ENCODE measurements at places on chromosomes 5 and 9.

DNA sequence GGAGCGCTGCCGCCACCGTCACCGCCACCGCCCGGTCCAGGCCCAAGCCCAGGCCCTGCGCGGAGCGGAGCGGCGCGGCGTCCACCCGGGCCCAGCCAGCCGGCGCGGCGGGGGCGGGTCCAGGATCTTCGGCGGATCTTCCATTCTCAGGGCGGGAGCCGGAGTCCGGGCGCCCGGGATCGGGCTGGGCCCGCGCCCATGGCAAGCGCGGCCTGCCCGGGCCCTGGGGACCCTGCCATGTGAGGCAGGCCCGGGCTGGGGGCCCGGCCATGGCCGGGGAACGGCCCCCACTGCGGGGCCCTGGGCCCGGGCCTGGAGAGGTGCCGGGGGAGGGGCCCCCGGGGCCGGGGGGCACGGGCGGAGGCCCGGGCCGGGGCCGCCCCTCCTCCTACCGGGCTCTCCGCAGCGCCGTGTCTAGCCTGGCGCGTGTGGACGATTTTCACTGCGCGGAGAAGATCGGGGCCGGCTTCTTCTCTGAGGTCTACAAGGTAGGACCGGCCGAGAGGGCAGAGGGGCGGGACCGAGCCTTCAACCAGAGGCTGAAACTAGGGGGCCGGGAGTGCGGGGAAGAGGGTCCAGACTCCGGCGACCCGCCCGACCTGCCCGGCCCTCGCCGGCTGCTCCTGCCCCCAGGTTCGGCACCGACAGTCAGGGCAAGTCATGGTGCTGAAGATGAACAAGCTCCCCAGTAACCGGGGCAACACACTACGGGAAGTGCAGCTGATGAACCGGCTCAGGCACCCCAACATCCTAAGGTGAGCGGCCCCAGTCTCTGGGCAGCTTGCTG, 482 bp downstream of the TESK1 start:
- DNase-seq: no peak

DNA sequence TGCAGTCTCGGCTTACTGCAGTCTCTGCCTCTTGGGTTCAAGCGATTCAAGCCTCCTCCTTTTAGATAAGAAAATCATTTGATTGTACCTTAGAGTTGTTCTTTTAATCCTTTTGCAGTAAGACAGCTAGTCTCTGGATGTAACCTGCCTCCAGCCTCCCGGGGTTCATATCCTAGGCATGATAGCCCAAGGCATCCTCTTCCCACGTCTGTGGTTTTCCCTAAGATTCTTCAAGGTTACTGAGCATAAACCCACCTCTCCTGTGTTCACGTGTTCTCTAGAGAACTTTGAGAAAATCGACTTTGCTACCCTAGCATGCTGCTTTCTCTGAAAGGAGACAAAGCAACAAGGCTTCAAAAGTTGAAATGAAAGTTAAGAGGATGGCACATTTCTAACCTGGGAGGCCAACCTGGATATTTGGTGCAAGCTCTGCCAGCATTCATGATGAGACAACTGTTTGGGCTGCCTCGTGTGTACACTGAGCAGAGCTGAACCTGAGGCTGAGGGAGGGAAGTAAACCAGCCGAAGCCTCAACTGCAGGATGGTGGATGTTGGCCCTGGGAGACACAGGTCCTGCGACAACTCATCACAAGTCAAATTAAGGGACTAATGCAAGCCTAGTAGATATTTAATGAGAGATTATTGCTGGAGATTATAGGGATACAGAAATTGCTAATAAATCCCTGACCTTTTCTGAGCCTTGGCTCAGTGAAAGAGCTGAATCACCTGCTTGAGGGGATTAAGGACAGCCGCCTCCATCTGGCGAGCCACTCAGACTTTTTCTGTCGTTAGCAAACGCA, 261.8 kb downstream of the ARHGAP26 start:
- DNase-seq: no peak

DNA sequence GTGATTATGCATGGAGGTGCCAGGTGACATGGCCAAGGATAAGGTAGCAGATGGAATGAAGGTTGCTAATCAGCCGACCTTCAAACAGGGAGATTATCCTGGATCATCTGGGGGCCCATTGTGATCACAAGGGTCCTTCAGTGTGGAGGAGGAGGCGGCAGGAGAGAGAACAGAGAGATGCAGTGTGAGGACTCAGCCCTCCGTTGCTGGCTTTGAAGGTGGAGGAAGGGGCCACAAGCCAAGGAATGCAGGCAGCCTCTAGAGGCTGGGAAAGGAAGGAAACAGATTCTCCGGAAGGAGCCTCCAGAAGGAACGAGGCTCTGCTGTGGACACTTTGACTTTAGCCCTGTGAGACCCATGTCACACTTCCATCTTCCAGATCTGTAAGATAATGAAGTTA, 27.4 kb upstream of the EEIG1 start:
- no peak for DNase-seq

GRCh38 chr9:127628758-127629467, 16.8 kb downstream of the STXBP1 start:
- DNase-seq: no peak

DNA sequence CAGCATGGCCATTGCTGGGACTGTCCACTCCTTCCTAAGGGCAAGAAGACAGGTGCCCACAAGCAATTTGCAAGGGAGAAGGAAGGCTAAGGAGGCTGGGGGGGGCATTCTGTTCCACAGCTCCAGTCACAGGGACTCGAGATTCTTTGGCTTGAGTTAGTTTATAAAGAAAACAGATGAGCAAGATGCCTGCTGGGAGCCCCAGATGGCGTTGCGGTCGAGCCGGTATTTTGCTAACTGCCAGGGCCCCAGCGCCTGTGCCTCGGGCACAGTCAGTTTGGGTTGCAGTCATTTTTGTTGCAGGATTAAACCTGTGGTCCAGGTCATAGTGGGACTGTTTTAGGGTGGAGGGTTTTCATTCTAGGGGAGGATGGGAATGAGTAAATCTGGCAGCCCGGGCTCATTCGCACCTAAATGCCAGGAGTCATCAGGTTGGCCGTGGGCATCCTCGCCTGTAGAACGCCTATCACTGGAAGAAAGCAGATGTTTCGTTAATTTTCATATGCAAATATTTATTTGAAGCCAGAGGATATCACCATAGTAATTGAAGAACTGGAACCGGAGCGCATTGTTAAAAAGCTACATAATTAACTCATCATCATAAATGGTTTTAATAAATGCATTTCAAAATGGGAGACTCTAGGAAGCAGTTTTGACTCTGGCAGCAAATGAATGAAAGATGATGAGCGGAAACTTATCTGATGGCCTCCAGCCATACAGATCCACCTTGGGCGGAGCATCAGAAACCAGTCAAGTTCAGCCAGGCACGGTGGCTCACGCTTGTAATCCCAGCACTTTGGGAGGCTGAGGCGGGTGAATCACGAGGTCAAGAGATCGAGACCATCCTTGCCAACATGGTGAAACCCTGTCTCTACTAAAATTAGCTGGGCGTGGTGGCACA, 87.1 kb upstream of the FCN2 start:
- DNase-seq: no peak

- no peak for DNase-seq
Measured at GRCh38 chr9:129259375-129259774, 81.3 kb upstream of the IER5L start.

DNA sequence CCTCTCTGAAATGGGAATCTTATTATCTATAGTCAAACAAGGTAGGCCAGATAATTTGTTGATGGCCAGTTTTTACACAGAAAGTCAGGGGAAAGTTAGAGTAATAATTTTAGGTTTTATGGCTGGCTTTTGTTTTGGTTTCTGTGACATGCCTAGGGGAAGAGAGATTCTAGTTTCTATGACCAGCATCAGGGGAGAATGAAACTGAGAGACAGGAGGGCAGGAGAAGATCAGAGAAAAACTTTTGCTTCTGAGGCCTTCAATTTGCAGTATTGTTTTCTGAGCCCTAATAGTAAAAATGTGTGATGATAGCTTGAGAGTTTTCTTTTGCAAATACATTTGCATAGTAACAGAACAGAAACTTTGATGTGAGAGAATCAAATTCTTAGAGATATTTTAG, 564.3 kb downstream of the ZNF608 start:
- no peak for DNase-seq

GRCh38 chr9:114504341-114505186, 709 bp downstream of the WHRN start:
- no peak for DNase-seq

DNA sequence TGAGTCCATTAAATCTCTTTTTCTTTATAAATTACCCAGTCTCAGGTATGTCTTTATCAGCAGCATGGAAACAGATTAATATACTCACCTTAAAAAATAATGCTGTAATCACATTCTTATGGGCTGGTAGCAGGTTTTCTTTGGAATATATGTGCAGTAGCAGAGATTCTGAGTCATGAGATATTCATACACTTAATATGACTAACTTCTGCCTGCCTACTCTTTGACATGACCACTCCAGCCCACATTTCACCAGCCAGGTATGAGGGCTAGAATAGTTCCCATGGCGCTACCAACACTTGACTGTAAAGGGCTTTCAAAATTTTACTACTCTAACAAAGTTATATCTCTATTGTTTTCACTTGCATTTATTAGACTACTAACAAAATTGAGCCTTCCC, 74.1 kb upstream of the GHR start:
- no peak for DNase-seq

Measured in NCI-H1436 (cell line).